ENCODE measurements at places on chromosomes 4 and X. TPM values are rescaled to one million over a fixed set of nuclear protein-coding genes. Genes with fewer than 3 reads are reported as not detected.

The CSN3 gene
- not detected for total RNA-seq

The GAGE12J gene
- total RNA-seq: not detected

The NAP1L5 gene
- 7.8 TPM for total RNA-seq

The BEX1 gene
- 8.7 TPM for total RNA-seq

The BLTP1 gene
- 117 TPM for total RNA-seq

The LAMP2 gene
- 289 TPM for total RNA-seq

The CYLC1 gene
- not detected for total RNA-seq

The ARR3 gene
- total RNA-seq: not detected

The BEND4 gene
- not detected for total RNA-seq

The CFAP47 gene
- total RNA-seq: not detected

The SYAP1 gene
- 29.6 TPM for total RNA-seq

The HGFAC gene
- total RNA-seq: 0.13 TPM

The C1QTNF7 gene
- 0.91 TPM for total RNA-seq

The CT45A3 gene
- total RNA-seq: not detected

The ZDHHC15 gene
- total RNA-seq: 0.23 TPM

The TMSB15C gene
- total RNA-seq: 1.3 TPM

The PHOX2B gene
- not detected for total RNA-seq

The MAGED4 gene
- 60.0 TPM for total RNA-seq

The TKTL2 gene
- not detected for total RNA-seq

The METTL14 gene
- total RNA-seq: 18.2 TPM

The LIMCH1 gene
- 33.4 TPM for total RNA-seq

The SPARCL1 gene
- 0.17 TPM for total RNA-seq

The WDR17 gene
- 0.76 TPM for total RNA-seq

The NHS gene
- 4.4 TPM for total RNA-seq

The IL13RA1 gene
- 68.8 TPM for total RNA-seq

The SSX2 gene
- not detected for total RNA-seq

The TCEAL9 gene
- 92.0 TPM for total RNA-seq

The GYPE gene
- 2.1 TPM for total RNA-seq

The NEUROG2 gene
- not detected for total RNA-seq

The SAP30 gene
- 28.2 TPM for total RNA-seq

The EDA gene
- total RNA-seq: 0.30 TPM

The ZNF157 gene
- 0.03 TPM for total RNA-seq

The DCAF4L1 gene
- 0.13 TPM for total RNA-seq

The HPGD gene
- total RNA-seq: 0.20 TPM

The GABRA4 gene
- total RNA-seq: not detected

The ESX1 gene
- total RNA-seq: not detected

The GAGE12E gene
- not detected for total RNA-seq

The SMIM10L2A gene
- total RNA-seq: 0.79 TPM

The PABPC1L2A gene
- total RNA-seq: not detected

The ASMT gene
- total RNA-seq: 0.07 TPM

The FRAS1 gene
- 37.8 TPM for total RNA-seq

The ATP10D gene
- total RNA-seq: 46.6 TPM

The JCHAIN gene
- total RNA-seq: 0.13 TPM

The MID2 gene
- total RNA-seq: 11.9 TPM

The SPIN4 gene
- total RNA-seq: 4.2 TPM

The RBM47 gene
- total RNA-seq: 0.56 TPM

The MAGT1 gene
- 195 TPM for total RNA-seq

The USP17L29 gene
- not detected for total RNA-seq

The HSD17B13 gene
- 0.13 TPM for total RNA-seq

The CDKN2AIP gene
- 12.9 TPM for total RNA-seq

The WDFY3 gene
- 123 TPM for total RNA-seq

The PAGE2 gene
- total RNA-seq: not detected

The DTHD1 gene
- not detected for total RNA-seq

The TRMT44 gene
- total RNA-seq: 11.4 TPM

The TRIM61 gene
- 3.0 TPM for total RNA-seq

The GATB gene
- total RNA-seq: 12.4 TPM

All from smooth muscle cell of the pulmonary artery (primary cell).